Activated CD4-positive, alpha-beta memory T cell treated with anti-CD3 and anti-CD28 coated beads for 36 hours (primary cell): ENCODE measurements at places on chromosomes 1 and 21. TPM values are rescaled to one million over a fixed set of nuclear protein-coding genes. Genes with fewer than 3 reads are reported as not detected.
A peak's percentile ranks its signal among the peaks of the same experiment; 100 is the strongest.

GRCh38 chr21:16085421-16085820 lies 355.6 kb downstream of the USP25 start:
- no peak overlapping the region for H3K4me3 ChIP-seq
- no peak for DNase-seq
- no peaks in the 10 kb centered on the region for H3K4me1 ChIP-seq
- no peaks in the 10 kb centered on the region for H3K27me3 ChIP-seq
- no peak overlapping the region for H3K27ac ChIP-seq

DNA sequence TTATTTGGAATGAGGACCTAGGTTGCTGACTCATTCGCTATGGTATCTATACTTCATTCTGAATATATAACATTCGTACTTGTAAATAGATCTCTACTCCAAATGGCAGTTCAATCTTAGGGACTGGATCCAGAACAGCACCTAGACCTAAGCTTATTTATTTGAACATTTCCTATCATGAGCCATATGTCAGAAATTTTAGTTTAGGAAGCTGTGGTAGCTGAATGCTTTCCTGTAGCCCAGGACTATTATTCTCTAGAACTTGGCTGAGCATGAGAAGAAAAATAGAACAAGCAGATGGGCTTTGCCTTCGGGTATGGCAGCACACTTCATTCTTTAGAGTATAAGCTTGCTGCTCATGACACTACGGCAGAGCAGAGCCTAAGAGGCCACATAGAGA lies 1114.4 kb upstream of the B3GALT2 start:
- H3K36me3 ChIP-seq, result no peaks in the 10 kb centered on the region
- peaks cover 28% of the 10 kb centered on the region for H3K4me1 ChIP-seq
- no peak overlapping the region for H3K27ac ChIP-seq
- DNase-seq, result no peak

- DNase-seq, result no peak
- no peaks in the 10 kb centered on the region for H3K36me3 ChIP-seq
- H3K4me1 ChIP-seq, result peaks cover 39% of the 10 kb centered on the region
- H3K27ac ChIP-seq, result peak overlapping the region; percentile 88
- peak overlapping the region; percentile 23 for H3K4me3 ChIP-seq
Measured at GRCh38 chr1:145985502-145986439, 10.6 kb downstream of the TXNIP start.

NUAK2 gene
- total RNA-seq, result 4.5 TPM

CLCA1 gene
- total RNA-seq, result not detected

DNA sequence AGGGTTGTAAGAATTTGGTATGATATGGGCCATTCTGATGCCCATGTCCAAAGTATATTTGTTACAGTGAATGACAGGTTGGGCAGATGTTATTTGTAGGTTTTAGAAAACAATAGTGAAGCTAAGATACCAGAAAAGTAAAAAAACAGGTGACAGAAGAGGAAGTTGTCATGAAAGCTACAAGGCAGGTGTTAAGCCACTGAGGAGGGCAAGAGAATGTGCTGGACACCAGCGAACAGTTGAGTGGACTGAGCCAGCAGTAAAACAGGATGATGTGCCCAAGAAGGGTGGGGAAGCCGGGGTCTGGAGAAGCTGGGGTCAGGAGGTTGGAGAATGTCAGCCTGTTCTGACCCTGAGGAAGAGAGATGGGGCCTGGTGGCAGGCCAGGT lies 83.3 kb downstream of the DTL start:
- peaks cover 5% of the 10 kb centered on the region for H3K36me3 ChIP-seq
- no peaks in the 10 kb centered on the region for H3K27me3 ChIP-seq
- no peak overlapping the region for H3K27ac ChIP-seq

DNA sequence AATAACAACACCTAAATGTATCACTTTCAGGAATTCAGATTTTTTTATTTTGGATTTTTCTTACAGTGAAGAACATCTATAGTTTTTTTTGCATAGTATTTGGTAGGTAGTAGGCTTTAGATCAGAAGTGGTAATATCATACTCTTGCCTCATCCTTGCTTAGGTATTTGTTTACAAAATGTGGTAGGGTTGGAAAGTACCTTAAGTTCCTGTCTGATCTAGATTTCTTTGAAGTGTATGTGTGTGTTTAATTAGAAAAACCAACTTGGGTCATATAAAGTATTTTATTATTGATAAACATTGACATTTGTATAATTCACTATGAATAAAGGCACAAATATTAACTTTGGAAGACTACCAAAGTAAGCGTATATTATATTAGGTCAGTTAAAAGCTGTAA lies 85.3 kb upstream of the GPR88 start:
- no peaks in the 10 kb centered on the region for H3K27me3 ChIP-seq
- peaks cover 81% of the 10 kb centered on the region for H3K4me1 ChIP-seq
- H3K4me3 ChIP-seq, result no peak overlapping the region
- H3K27ac ChIP-seq, result peak overlapping the region; percentile 77

GRCh38 chr1:185155600-185156287 lies 1.0 kb downstream of the TRMT1L start:
- H3K4me3 ChIP-seq, result peak overlapping the region; percentile 86
- H3K27me3 ChIP-seq, result no peaks in the 10 kb centered on the region
- no peak for DNase-seq
- peak overlapping the region; percentile 90 for H3K27ac ChIP-seq
- peaks cover 4% of the 10 kb centered on the region for H3K36me3 ChIP-seq

GRCh38 chr1:3638027-3638426 lies 11.9 kb downstream of the WRAP73 start:
- peaks cover 27% of the 10 kb centered on the region for H3K36me3 ChIP-seq
- H3K27ac ChIP-seq, result no peak overlapping the region
- H3K4me3 ChIP-seq, result no peak overlapping the region
- H3K4me1 ChIP-seq, result no peaks in the 10 kb centered on the region

DNA sequence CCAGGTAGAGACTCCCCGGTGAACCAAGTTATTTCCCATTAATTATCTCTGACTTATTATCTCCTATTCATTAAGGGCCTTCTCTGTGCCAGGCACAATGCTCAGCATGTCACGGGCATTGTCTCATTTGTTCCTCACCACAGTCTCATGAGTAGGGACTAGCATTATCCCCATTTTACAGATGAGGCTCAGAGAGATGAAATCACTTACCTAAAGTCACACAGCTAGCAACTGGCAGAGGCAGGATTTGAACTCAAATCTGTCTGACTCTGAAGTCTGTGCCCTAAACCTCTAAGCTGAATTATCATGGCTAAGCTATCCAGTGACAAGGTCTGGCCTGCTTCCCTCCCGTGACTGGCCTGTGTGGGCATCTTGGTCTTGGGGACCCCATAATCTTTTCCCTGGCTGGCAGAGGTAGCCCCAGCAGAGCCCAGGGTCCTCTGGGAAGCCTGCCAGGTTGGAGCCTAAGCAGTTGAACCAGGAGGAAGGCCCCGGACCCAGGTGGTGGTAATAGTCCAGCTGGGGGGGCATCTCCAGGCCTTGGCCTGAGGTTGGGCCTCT lies 4.5 kb downstream of the MAP7D1 start:
- H3K4me3 ChIP-seq, result peak overlapping the region; percentile 72
- peak overlapping the region; percentile 95 for H3K27ac ChIP-seq
- H3K36me3 ChIP-seq, result peaks cover 20% of the 10 kb centered on the region
- no peaks in the 10 kb centered on the region for H3K27me3 ChIP-seq
- DNase-seq, result no peak

PEX10 gene
- total RNA-seq, result 14.8 TPM

DNA sequence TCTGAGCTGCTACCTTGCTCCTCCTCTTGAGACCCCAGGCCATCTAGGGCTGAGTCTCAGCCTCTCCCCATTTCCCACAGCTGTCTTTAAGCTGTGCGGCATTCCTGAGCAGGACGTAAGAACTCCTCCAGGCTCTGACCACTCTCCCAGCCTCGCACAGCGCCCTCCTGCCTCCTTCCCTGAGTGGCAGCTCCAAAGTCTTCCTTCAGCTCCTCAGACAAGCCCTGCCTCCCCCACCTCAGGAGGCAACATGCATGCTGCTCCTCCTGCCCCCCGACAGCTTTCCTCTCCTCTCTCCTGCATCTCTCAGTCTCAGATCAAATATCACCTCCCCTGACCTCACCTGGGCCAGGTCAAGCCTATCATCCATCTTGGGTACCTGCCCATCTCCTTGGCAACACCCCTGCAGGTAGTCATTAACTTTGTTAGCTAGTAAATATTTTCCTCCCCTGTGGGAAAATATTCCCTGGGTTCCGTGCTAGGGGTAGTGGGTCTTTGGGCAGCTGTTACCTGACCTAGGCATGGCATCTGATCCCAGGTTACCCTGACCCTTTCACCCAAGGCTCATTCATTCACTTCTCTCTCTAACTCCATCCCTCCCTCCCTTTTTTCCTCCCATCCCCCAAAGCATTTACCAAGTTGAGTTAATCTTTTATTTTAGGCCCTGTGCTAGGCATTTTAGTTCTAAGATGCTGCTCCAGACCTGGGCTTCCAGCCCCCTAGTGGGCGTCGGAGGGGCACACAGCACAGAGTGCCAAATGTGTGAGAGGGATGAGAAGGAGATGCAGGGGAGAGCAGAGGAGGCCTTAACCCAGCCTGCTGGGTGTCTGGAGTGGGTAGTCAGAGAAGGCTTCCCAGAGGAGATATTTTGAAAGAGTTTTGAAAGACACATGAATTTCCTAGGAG lies 419.9 kb downstream of the PTPRU start:
- no peak for DNase-seq
- H3K4me3 ChIP-seq, result no peak overlapping the region
- H3K27me3 ChIP-seq, result peaks cover 5% of the 10 kb centered on the region
- H3K36me3 ChIP-seq, result no peaks in the 10 kb centered on the region
- H3K4me1 ChIP-seq, result no peaks in the 10 kb centered on the region

GRCh38 chr1:94609619-94610018 lies 68.1 kb upstream of the F3 start:
- H3K27ac ChIP-seq, result no peak overlapping the region
- H3K4me3 ChIP-seq, result no peak overlapping the region
- H3K36me3 ChIP-seq, result no peaks in the 10 kb centered on the region
- H3K27me3 ChIP-seq, result no peaks in the 10 kb centered on the region
- no peak for DNase-seq

OR2T33 gene
- total RNA-seq, result not detected

DNA sequence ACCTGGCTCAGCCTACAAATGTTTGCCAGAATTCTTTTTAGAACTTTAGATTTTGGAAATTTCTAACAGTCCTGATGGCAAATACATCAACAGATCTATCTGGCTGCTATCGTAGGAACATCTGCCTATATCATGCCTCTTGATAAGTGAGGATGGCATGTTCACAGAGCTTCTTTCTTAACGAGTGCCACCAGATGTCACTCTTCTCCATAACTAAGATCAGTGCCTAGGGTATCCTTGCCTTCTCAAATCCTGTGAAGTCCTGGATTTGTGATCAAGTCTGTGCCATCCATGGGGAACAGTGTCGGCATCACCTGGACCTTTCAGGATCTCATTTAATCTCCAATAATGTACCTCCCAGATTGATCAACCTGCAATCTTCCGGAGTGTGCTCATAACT lies 36.5 kb upstream of the CD5L start:
- H3K27ac ChIP-seq, result no peak overlapping the region
- H3K27me3 ChIP-seq, result peaks cover 16% of the 10 kb centered on the region
- no peak overlapping the region for H3K4me3 ChIP-seq
- no peak for DNase-seq

GRCh38 chr1:163875927-163876320 lies 554.2 kb downstream of the NUF2 start:
- H3K27ac ChIP-seq, result no peak overlapping the region
- no peaks in the 10 kb centered on the region for H3K27me3 ChIP-seq
- no peaks in the 10 kb centered on the region for H3K36me3 ChIP-seq
- H3K4me1 ChIP-seq, result no peaks in the 10 kb centered on the region
- H3K4me3 ChIP-seq, result no peak overlapping the region
- DNase-seq, result no peak

GRCh38 chr1:42935313-42935895 lies 23.3 kb downstream of the SLC2A1 start:
- no peak for DNase-seq
- no peaks in the 10 kb centered on the region for H3K27me3 ChIP-seq
- H3K36me3 ChIP-seq, result peaks cover 53% of the 10 kb centered on the region
- H3K4me3 ChIP-seq, result no peak overlapping the region

DNA sequence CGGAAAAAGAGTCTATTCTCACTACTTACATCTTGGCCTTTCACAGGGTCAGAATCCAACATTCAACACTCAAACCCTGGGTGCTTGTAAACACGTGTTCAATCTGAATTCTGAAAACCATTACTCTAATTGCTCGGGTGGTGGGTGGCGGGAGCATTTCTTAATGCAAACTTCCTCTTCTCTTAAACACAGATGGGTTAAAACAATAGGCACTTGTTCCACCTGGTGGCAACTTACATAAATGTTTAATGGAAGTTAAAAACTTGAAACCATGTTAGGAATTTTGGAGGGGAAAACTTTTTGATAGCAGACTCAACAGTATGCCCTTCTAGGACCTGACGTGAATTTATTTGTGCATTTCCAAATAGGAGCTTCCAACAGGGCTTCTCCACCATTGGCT lies 23.4 kb upstream of the TDRD10 start:
- no peaks in the 10 kb centered on the region for H3K36me3 ChIP-seq
- no peak overlapping the region for H3K4me3 ChIP-seq
- H3K27ac ChIP-seq, result peak overlapping the region; percentile 20
- peak; percentile 36 for DNase-seq
- peaks cover 27% of the 10 kb centered on the region for H3K4me1 ChIP-seq

DNA sequence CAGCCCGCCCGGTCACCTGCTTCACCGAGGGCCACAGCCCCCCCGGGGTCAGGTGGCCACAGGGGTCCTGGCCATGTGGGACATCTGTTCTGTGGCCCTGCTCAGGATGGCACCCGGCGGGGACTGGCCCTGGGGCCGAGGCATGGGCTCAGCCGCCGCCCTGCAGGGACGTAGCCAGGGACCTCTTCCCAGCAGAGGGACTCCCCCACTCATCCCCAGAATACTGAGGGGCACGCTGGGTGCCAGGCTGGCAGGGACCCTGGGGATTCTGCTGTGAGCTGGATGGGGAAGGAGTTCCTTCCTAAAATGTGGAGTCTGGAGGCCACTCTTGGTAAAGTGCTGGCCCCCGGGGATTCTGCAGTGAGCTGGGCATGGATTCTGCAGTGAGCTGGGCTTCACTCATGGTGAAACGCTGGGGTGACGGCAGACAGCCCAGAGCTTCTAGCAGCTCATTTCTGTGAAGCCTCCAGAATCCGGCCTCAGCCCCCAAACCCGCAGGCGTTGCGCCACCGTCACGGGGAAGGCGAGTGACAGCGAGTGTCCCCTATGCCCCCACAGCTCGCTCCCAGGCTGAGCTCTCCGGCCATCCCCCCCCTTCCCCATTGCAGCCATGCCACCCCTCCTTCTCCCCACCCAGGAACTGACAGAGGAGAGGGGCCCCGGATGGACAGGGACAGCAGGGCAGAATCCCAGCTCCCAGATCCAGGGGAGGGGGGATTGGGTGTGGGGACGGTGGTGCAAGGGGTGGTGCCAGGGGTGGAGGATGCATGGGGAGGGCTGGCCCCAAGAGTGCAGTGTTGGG lies 1.4 kb downstream of the ITGB2 start:
- peak overlapping the region; percentile 100 for H3K4me3 ChIP-seq
- H3K4me1 ChIP-seq, result peaks cover 60% of the 10 kb centered on the region
- H3K27ac ChIP-seq, result peak overlapping the region; percentile 95
- H3K36me3 ChIP-seq, result peaks cover 11% of the 10 kb centered on the region
- DNase-seq, result peak; percentile 56

LIN28A gene
- total RNA-seq, result not detected

DNA sequence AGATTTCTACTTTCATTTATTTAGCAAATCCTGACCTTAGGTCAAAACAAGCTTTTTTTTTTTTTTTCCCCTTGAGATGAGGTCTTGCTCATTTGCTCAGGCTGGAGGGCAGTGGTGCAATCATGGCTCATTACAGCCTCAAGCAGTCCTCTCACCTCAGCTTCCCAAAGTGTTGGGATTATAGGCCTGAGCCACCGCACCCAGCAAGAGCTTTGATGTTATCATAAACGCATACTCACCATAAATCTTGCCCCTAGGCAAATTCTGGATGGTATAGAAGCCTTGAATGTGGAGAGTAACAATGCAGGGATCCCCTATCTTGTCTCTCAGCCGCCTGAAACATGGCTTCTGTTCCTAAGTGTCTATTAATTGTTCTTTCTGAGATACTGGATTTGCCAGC lies 24.8 kb upstream of the CLDN8 start:
- H3K36me3 ChIP-seq, result no peaks in the 10 kb centered on the region
- no peak overlapping the region for H3K27ac ChIP-seq
- H3K27me3 ChIP-seq, result no peaks in the 10 kb centered on the region
